ENCODE measurements at places on chromosomes 13 and 19. TPM values are rescaled to one million over a fixed set of nuclear protein-coding genes. Genes with fewer than 3 reads are reported as not detected.

- no peak for DNase-seq
- no peak overlapping the region for H3K27ac ChIP-seq
- no peak overlapping the region for H3K4me3 ChIP-seq
- H3K27me3 ChIP-seq, result peaks cover 2% of the 10 kb centered on the region
- no peaks in the 10 kb centered on the region for H3K4me1 ChIP-seq
These were observed 232.1 kb downstream of the TM9SF2 start for GRCh38 chr13:99733346-99733745.

DNA sequence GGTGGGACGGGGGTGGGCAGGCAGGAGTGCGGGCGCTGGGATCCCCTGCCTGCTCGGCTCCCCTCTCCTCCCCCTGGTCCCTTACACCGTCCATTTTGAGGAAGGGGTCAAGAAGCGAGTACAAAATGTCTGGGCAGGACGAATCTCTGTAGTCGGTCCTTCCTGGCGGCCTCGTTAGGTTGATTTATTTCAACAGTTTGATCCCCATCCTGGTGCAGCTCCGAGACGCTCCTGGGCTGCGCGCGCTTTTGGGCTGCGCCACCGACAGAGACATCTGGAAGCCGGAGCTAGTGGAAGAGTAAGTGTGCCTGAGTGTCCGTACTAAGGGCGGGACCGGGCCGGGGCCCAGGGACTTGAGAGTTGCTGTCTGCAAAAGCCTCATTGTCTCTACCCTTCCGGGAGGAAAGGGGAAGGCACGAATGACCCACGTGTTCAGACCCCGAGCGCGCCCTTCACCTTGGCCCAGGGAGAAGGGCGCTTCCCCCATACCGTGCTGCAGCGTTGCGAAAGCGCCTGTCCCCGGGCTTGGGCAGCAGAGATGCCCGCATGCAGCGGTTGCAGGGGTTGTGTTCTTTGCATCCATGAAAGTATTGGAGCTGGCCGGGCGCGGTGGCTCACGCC lies 1.8 kb downstream of the ZNF114 start:
- peaks cover 14% of the 10 kb centered on the region for H3K4me1 ChIP-seq
- H3K27ac ChIP-seq, result no peak overlapping the region
- H3K27me3 ChIP-seq, result peaks cover 2% of the 10 kb centered on the region
- DNase-seq, result no peak

Gene KLK14
- 2.2 TPM for total RNA-seq

Gene DYRK1B
- total RNA-seq, result 10.5 TPM

DNA sequence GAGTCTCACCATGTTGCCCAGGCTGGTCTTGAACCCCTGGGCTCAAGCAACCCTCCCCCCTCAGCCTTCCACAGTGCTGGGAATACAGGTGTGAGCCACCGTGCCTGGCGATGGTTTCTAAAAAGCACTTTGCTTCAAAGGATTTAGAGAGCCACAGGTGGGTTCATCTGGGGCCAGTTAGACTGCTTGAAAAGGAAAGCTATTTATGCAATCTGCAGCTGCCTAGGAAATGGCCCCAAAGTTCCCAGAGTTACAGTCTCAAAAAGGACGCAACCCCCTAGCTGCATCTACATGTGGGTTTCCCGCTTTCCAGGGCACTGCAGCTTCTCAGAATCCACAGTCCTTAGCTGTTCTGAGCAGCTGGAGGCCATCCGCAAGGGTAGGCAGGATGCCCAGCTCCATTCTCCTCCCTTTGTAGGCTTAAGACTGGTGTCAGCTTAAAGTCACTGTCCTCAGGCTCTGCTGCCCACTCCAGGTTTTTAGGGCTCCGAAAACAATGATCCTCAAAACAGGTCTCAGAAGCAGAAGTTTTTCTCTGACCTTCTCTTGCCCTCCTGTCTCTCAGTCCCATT lies 41.4 kb downstream of the ZNF823 start:
- no peak for DNase-seq
- no peak overlapping the region for H3K27ac ChIP-seq
- peaks cover 14% of the 10 kb centered on the region for H3K4me1 ChIP-seq
- peaks cover 18% of the 10 kb centered on the region for H3K27me3 ChIP-seq
- H3K4me3 ChIP-seq, result no peak overlapping the region
- H3K36me3 ChIP-seq, result no peaks in the 10 kb centered on the region

GRCh38 chr13:21287331-21287907 lies 111.0 kb downstream of the MRPL57 start:
- H3K36me3 ChIP-seq, result peaks cover 5% of the 10 kb centered on the region
- peaks cover 28% of the 10 kb centered on the region for H3K27me3 ChIP-seq
- no peak overlapping the region for H3K4me3 ChIP-seq
- no peaks in the 10 kb centered on the region for H3K4me1 ChIP-seq
- H3K27ac ChIP-seq, result no peak overlapping the region
- DNase-seq, result no peak

DNA sequence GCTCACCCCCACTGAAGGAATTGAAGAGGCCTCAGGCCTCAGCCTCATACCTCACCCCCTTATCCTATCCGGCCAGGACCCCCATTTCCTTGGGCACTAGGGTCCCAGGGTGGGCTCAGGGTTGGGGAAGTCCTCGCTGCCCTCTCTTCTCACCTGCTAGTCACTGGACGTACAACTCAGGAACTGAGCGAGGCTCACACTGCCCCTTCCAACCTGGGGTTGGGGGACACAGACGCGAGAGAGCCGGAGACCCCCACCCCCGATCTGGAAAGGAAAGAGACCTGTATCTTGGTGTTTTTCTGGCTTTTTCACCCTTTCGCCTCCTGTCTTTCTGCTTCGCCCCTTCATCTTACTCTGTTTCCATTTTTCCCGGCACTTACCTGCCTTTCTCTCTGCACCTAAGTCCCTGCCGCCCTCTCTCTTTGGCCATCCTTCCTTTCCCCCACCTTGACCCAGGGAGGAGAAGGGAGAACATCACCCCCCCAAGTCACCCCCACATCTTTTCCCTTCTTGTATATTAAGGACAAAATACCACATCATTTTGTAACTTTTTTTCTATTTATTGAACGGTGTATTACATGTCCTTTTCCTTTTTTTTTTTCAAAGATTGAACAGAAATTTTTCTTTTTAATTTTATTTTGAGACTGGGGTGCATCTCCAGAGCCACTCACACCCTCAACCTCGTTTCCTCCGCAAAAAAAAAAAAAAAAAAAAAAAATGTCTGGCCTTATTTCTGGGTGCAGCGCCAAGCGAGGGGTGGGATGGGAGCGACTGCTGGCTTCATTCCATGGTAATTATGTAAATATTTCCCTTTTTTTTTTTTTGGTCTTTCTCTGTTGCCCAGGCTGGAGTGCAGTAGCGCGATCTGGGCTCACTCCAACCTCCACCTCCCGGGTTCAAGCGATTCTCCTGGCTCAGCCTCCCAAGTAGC lies 36.6 kb downstream of the ZSWIM4 start:
- no peaks in the 10 kb centered on the region for H3K36me3 ChIP-seq
- H3K4me3 ChIP-seq, result no peak overlapping the region
- no peaks in the 10 kb centered on the region for H3K27me3 ChIP-seq
- no peak for DNase-seq
- no peak overlapping the region for H3K27ac ChIP-seq
- peaks cover 32% of the 10 kb centered on the region for H3K4me1 ChIP-seq

Gene EFNA2
- total RNA-seq, result not detected

Gene CGB8
- total RNA-seq, result not detected

DNA sequence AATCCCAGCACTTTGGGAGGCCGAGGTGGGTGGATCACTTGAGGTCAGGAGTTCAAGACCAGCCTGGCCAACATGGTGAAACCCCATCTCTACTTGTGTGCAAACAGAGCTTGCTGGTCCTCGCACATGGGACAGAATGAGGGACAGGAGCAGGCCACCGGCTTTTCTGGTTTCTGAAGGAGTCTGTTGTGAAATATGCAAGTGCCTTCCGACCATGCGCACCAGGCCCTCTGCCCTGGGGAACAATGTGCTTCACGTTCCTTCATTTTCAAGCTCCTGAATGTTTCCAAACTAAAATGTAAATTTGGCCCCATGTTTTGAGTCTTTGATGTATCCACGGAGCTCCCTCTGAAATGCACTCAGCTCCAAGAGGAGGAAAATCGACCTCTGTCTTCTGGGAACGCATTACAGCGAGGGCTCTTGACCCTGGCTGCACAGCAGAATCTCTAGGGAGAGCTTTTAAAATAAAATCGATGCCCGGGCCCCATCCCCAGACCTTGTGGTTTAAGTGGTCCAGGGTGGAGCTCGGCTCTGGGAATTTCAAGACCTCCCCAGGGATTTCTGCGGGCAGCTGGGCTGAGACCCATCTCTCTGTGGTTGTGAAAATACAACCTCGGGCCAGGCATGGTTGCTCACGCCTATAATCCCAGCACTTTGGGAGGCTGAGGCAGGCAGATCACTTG lies 9.3 kb upstream of the ACP4 start:
- no peak for DNase-seq
- no peak overlapping the region for H3K4me3 ChIP-seq
- H3K4me1 ChIP-seq, result no peaks in the 10 kb centered on the region
- no peak overlapping the region for H3K27ac ChIP-seq

DNA sequence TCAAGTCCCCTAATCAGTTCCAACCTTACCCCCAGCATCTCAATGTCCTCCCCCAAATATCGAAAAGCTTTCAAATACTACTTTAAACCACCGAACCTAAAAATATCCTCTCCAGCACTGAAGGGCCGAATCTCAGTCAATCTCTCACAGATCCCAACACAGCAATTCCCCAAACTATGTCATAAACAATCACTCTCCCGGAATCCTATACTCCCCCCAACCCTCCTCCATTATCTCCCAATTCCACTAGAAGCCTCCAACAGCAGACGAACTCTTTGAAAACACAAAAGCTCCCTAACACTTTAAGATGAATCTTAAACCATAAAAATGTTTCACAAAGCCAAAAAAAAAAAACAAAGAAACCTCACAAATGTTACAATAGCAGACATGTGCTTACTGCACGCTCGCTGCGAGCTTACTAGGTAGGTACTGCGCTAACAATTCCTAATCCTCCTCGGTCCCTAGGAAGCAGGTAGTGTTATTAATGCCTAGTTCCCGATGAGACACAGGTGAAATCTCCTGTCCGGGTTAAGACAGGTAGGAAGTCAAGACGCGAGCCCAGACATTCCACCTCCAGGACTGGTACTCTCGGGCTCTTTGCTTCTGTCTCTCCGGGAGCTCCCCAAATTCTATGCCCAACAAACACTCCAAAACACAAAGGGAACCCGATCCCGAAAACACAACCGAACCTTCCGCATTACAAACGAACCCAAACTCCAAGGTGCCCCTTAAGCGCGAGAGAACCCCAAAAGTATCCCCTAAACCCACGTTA lies 14.2 kb downstream of the FBXO46 start:
- H3K4me3 ChIP-seq, result peak overlapping the region; percentile 87
- no peaks in the 10 kb centered on the region for H3K36me3 ChIP-seq
- H3K4me1 ChIP-seq, result peaks cover 31% of the 10 kb centered on the region
- H3K27ac ChIP-seq, result peak overlapping the region; percentile 89

Gene SAFB2
- 204 TPM for total RNA-seq

Gene ZNF780B
- total RNA-seq, result 30.7 TPM

GRCh38 chr13:41495044-41495443 lies 37.7 kb downstream of the RGCC start:
- no peaks in the 10 kb centered on the region for H3K27me3 ChIP-seq
- H3K4me3 ChIP-seq, result no peak overlapping the region
- no peaks in the 10 kb centered on the region for H3K36me3 ChIP-seq
- DNase-seq, result no peak
- H3K4me1 ChIP-seq, result peaks cover 42% of the 10 kb centered on the region

Gene PSG3
- not detected for total RNA-seq

- peaks cover 36% of the 10 kb centered on the region for H3K4me1 ChIP-seq
- H3K27me3 ChIP-seq, result peaks cover 6% of the 10 kb centered on the region
- peak overlapping the region; percentile 45 for H3K27ac ChIP-seq
- peaks cover 29% of the 10 kb centered on the region for H3K36me3 ChIP-seq
- H3K4me3 ChIP-seq, result peak overlapping the region; percentile 69
These were observed 32.7 kb upstream of the GPR183 start for GRCh38 chr13:99339736-99340397.

- no peaks in the 10 kb centered on the region for H3K36me3 ChIP-seq
- H3K4me1 ChIP-seq, result no peaks in the 10 kb centered on the region
- no peak overlapping the region for H3K4me3 ChIP-seq
- no peak for DNase-seq
- no peaks in the 10 kb centered on the region for H3K27me3 ChIP-seq
- H3K27ac ChIP-seq, result no peak overlapping the region
These were observed 2638.7 kb upstream of the PCDH20 start for GRCh38 chr13:64054321-64054720.

- DNase-seq, result no peak
- no peaks in the 10 kb centered on the region for H3K27me3 ChIP-seq
- H3K4me1 ChIP-seq, result peaks cover 19% of the 10 kb centered on the region
- H3K27ac ChIP-seq, result no peak overlapping the region
These were observed 15.4 kb upstream of the UBE2L5 start for GRCh38 chr13:30406779-30407416.

- H3K27ac ChIP-seq, result no peak overlapping the region
- no peak overlapping the region for H3K4me3 ChIP-seq
- H3K36me3 ChIP-seq, result no peaks in the 10 kb centered on the region
These were observed 96.6 kb upstream of the LSM14A start for GRCh38 chr19:34075661-34076091.
